Endothelial cell (in vitro differentiated cells): ENCODE measurements at places on chromosomes 3 and 15.
A peak's percentile ranks its signal among the peaks of the same experiment; 100 is the strongest.

DNA sequence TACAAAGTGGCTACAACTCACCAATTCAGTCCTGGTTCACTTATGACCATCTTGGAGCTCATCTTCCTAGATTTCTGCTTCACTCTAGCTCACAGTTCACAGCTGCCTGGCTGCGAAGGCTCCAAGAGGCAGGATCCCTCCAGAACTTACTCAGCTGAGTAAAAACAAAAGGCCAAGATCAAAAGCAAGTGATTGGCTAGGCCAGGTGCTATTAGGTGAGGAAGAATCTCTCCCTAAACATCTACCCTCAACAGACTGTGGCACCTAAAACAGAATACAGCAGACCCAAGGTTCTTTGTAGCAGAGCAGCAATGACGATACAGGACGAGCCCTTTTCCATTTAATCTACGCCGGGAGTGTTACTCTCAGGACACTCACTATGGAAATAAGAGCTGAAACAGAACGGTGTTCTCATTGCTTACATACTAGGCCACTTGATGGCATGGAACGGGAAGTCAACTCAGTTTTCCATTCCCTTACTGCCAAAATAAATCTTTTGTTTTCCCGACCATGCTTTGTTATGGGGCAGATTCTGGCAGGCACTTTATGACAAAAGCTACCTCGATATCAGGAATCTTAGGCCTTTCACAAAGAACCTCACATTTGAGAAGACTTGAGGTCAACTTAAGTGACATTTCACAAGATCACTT lies 901 bp downstream of the ICE2 start:
- DNase-seq = no peak
- H3K4me3 ChIP-seq = peak overlapping the region; percentile 99
- H3K27me3 ChIP-seq = peaks cover 4% of the 10 kb centered on the region
- peak overlapping the region; percentile 100 for H3K27ac ChIP-seq

DNA sequence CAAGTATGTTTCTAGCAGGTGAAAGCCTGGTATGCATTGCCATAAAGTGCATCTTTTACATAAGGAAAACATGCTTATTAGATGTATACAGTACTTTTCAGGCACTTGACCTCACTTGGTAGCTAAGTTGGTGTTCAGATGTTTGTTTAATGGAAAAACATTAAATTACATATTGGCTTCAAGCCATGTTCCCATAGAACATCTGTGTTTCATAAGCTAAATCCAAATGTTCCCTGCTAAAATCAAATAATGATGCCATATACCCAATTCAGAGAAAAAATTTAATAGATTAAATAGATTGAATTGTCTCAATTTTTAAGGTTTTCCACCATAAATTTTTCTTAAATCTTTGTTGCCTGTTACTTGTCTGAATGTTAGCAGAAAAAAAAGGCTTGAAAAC lies 19.1 kb upstream of the RPL22L1 start:
- no peak overlapping the region for H3K27ac ChIP-seq
- no peak overlapping the region for H3K4me3 ChIP-seq
- no peaks in the 10 kb centered on the region for H3K4me1 ChIP-seq
- no peaks in the 10 kb centered on the region for H3K27me3 ChIP-seq
- peaks cover 4% of the 10 kb centered on the region for H3K36me3 ChIP-seq

GRCh38 chr3:130341882-130342281 lies 3.6 kb upstream of the COL6A5 start:
- no peak for DNase-seq
- H3K27me3 ChIP-seq = peaks cover 1% of the 10 kb centered on the region
- no peaks in the 10 kb centered on the region for H3K4me1 ChIP-seq
- H3K27ac ChIP-seq = no peak overlapping the region
- no peak overlapping the region for H3K4me3 ChIP-seq

GRCh38 chr3:195086885-195087284 lies 184.1 kb downstream of the XXYLT1 start:
- H3K4me3 ChIP-seq = no peak overlapping the region
- no peak for DNase-seq
- no peak overlapping the region for H3K27ac ChIP-seq
- H3K4me1 ChIP-seq = peaks cover 30% of the 10 kb centered on the region
- peaks cover 16% of the 10 kb centered on the region for H3K27me3 ChIP-seq

DNA sequence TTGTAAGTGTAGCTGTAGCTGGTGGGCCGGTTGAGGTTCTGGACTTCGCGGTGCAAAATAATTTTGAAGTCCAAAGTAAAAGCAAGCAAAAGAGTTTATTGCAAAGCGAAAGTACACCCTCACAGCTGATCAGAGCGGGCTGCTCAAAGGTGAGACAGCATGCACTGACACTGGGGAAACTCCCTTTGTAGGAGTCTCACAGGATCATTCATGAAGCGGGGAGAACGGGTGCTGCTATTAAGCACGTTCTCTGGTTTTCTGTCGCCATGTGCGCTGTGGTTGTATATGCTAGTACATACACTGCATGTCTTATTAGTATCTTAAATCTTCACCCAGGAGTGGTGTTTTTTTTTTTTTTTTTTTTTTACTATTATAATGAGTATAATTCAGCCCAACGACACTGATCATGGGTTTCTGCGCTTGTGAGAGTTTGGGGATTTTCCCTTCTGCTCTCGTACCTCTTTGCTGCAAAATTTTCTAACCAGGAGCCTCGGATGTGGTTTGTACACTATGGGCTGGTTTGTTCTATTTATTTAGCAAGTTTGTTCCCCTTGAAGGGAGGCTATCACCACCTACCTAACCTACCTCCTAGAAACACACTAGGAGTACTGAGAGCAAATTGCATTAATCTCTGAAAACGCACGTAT lies 1.4 kb upstream of the AP4E1 start:
- H3K27ac ChIP-seq = peak overlapping the region; percentile 87
- no peak for DNase-seq
- H3K4me3 ChIP-seq = peak overlapping the region; percentile 97
- peaks cover 3% of the 10 kb centered on the region for H3K27me3 ChIP-seq
- peaks cover 13% of the 10 kb centered on the region for H3K4me1 ChIP-seq

- H3K4me3 ChIP-seq = no peak overlapping the region
- peaks cover 11% of the 10 kb centered on the region for H3K4me1 ChIP-seq
- no peaks in the 10 kb centered on the region for H3K27me3 ChIP-seq
- H3K36me3 ChIP-seq = no peaks in the 10 kb centered on the region
- H3K27ac ChIP-seq = no peak overlapping the region
- DNase-seq = no peak
Measured at GRCh38 chr15:77855871-77856270, 221.6 kb downstream of the TBC1D2B start.

GRCh38 chr3:13053420-13053819 lies 19.8 kb downstream of the IQSEC1 start:
- no peak for DNase-seq
- H3K36me3 ChIP-seq = peaks cover 4% of the 10 kb centered on the region
- H3K4me1 ChIP-seq = peaks cover 34% of the 10 kb centered on the region
- peaks cover 13% of the 10 kb centered on the region for H3K27me3 ChIP-seq

DNA sequence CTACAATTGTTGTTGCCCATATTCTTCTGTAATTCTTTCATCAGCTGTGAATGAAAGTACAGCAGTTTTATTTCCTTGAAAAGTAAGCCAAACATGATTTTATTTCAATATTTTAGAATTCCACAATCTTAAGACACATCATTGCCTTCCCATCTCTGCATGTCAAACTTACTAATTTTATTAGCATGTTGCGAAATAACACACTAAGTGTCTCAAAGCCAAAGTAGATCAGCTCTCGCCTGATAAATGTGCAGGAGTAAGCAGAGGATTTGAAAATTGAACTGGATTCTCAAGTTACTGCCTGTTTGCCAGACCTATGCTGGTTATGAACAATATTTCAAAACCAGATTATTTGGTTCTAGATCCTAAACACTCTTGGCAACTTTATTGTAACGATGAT lies 25.7 kb downstream of the TGFBR2 start:
- H3K4me3 ChIP-seq = no peak overlapping the region
- no peak for DNase-seq
- peaks cover 62% of the 10 kb centered on the region for H3K4me1 ChIP-seq
- H3K36me3 ChIP-seq = peaks cover 48% of the 10 kb centered on the region
- peaks cover 11% of the 10 kb centered on the region for H3K27me3 ChIP-seq

DNA sequence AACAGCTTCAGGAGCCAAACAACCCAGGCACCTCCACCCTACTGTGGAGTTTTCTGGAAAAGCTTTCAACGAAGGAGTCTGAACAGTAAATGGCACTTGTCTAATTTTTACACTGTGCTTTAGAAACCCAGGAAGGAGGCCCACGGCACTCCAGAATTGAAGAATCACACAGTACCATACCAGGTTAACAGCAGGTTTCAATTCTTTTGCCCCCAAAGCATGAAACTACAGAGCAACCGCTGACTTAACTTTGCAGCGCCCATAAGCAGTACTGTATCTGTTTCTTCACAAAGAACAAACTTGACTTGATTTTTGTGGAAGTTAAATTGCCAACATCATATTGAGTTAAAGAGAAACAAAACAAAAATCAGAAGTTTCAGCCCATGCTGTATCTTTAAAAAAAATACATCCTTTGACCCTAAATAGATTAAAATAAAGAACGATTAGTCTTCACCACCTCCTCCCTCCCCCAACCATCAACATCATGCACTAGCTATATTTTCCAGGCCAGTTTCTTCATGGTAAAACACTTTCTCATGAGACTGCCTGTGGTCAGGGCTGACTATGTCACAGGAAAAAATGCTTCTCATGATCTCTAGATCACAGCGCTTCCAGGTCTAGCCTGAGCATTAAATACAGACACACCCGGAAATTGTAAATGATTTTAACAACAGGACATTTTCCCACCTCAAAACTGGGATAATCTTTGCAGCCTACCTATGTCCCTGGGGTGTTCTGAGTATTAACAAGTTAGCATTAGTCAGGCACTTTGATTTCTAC lies 456.3 kb downstream of the FOXP1 start:
- H3K36me3 ChIP-seq = no peaks in the 10 kb centered on the region
- H3K4me3 ChIP-seq = no peak overlapping the region
- H3K27me3 ChIP-seq = no peaks in the 10 kb centered on the region

DNA sequence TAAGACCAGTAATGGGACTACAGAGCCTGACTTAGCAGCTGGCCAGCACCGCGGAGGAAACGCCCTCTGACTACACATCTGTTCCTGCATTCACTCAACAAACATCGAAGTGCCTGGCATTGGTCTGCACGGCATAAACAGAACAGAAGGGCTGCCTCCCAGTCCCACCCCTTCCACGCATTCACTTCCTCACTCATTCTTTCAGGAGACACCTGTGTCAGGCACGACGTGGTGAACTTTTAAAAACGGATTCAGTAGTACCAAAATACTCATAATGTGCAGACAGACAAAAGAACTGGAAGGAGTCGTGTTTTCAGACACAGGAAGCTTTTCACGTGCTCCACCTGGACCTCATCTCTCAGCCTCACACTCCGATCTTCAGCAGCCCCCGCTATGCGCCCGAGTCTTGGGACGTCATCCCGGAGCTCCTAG lies 123.3 kb downstream of the XXYLT1 start:
- no peak for DNase-seq
- H3K4me1 ChIP-seq = peaks cover 56% of the 10 kb centered on the region

- H3K27ac ChIP-seq = no peak overlapping the region
- H3K4me1 ChIP-seq = peaks cover 8% of the 10 kb centered on the region
- H3K4me3 ChIP-seq = no peak overlapping the region
- DNase-seq = no peak
Measured at GRCh38 chr3:126524429-126524988, 554 bp downstream of the CHST13 start.

DNA sequence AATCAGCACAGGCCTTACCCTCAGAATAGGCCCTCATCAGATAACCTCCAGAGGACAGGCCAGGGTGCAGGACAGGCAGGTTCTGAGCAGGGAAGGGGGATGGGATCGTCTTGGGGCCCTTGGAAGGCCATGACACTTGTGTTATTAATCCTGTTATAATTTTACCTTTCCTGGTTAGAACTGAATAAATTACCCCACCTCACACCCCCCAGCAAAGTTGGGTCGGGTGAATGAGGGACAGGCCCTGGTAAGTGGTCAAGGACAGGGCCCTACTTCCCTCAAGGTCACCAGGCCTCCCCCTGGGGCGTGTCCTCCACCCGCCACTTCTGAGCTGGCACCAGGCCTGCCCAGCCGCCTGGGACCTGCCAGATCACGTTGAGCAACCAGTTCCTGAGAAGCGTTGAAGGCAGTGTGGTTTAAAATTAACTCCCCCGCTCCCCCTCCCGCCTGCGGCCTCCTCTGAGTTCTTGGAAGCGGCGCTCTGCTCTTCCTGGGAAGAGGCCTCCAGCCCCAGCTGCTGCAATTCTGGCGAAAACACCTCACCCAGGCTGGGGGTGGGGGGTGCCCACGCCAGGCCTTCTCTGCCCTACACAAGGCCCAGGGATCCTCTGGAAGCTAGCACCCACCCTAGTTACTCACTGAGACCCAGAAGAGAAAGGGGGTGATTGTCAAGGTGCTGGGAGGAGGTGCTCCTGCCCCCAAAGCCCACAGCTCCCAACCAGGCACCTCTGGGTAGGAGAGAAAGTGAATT lies 10.6 kb downstream of the CISH start:
- H3K36me3 ChIP-seq = peaks cover 4% of the 10 kb centered on the region
- H3K27ac ChIP-seq = no peak overlapping the region
- H3K27me3 ChIP-seq = peaks cover 9% of the 10 kb centered on the region
- DNase-seq = no peak

DNA sequence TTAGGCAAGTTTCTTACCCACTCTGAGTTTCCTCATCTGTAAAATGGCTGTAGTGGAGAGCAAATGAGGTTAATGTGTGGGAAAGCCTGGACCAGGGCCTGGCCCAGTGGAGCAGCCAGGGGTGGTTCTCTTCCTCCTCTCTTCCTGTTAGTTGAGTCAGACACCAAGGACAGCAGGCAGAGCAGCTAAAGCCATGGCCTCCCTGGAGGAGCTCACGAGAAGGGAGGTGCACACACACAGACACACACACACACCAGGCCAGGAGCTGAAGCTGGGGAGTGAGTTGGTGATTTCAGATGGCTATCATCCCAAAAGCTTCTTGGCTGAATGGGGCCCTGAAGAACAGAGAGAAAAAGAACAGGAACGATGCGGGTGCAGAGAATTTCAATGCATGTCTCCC lies 33.2 kb upstream of the TSPAN3 start:
- peaks cover 19% of the 10 kb centered on the region for H3K4me1 ChIP-seq
- H3K27ac ChIP-seq = no peak overlapping the region
- H3K36me3 ChIP-seq = peaks cover 8% of the 10 kb centered on the region
